ENCODE measurements at places on chromosomes 7 and 10.

DNA sequence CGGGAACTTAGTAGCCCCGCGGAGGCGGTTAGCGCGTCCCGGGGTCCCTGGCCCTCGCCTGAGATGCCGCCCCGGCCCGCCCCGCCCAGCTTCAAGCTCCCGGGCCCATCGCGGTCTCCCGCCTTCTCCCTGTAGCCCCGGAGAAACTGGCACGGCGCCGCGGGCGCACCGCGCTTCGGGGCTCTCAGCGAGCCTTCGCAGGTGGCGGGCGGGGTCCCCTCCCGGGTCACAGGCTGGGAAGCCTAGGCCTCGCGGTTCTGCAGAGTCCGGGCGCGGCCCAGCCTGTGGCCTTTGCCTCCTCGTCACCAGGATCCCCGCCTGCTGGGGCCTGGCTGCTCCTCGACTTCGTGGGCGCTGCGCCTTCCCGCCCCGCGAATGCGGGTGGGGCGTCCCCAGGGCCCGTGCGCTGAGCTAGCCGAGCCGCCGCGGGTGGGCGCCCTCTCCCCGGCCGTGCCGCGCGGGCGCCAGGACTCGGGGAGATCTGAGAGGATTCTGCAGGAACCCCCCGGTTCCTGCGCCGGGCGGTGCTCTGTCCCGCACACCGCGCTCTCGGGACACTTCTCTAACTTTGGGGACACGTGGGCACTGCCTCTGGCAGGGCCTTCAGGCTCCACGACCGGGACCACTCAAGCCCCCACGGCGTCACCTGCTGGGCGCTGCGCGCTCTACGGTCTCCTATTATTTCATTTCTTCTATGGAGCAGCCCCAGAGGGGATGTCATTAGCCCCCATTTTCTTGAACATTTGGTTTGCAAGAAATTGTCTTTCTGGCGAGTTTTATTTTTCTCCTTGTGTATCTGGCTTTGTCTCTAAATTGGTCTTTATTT lies 682 bp upstream of the RGS10 start:
- DNase-seq: peak; percentile 66

DNA sequence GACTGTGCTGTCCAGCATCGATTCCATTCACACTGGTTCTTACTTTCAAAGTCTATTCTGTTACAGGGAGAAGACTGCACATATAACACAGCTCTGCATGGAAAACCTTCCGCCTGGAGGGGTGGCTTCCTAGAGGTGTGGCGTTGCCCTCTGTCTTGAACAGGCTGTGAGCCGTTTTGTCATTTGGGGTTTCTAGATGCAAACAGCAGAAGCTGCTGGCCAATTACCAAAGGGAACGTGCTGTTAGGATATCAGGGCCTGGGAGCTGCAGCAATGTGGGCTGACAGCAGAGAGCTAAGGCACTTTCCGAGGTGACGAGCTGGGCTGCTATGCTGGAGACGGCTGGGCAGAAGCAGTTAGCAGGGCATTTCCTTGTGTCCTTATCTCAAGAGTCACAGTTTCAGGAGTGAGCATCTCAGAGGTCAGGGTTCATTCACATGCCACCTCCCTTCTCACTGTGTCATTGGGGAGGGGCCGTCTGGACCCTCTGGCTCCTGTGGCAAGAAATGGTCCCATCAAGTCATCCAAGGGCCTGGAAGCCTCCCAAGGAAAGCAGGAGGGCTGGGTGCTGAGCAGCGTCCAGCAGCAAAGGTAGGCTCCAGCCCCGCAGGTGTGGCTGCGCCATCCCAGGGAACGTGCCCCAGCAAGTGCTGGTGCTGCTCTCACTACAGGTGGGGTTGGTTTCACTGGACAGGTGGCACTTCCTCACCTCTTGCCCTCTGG lies 106.5 kb downstream of the WDR37 start:
- DNase-seq: no peak

GRCh38 chr10:124650820-124651401 lies 93.3 kb downstream of the FAM53B start:
- peak; percentile 84 for DNase-seq

DNA sequence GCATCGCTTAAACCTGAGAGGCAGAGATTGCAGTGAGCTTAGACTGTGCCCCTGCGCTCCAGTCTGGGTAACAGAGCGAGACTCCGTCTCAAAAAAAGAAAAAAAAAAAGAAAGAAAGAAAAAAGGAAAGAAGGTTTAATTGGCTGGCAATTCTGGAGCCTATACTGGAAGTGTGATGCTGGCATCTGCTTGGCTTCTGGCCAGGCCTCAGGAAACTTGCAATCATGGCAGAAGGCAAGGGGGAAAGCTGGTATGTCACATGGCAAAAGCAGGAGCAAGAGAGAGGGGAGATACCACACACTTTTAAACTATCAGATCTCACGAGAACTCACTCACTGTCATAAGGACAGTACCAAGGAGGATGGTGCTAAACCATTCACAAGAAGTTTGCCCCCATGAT lies 190.0 kb downstream of the CALN1 start:
- DNase-seq: no peak

DNA sequence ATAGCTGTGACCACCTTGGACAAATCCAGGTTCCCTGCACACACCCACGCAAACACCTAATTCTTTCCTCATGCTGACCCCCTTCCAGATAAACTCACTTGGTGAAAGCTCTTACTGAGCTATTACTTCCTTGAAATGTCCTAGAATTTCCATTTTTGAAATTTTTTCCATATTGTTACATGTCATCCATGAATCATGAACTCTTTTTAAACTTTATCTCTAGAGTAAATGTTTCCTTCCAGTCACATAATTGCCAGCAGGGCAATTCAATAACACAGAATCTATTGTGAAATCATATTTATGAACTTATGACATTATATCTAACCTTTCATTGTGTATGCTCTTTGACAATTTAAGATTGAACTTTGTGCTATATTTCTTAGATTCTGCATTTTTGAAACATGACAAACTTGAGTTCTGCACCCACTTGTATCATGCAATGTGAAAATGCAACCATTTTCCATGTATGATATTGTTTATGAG lies 26.8 kb upstream of the FGL2 start:
- no peak for DNase-seq

- no peak for DNase-seq
Observed at GRCh38 chr10:118564652-118565051, 30.8 kb downstream of the PRLHR start.

GRCh38 chr10:49200854-49201253 lies 12.7 kb upstream of the TMEM273 start:
- no peak for DNase-seq

Data from activated gamma-delta T cell treated with Interleukin-2 at 50 U/mL for 16 hours (primary cell).